Retinal pigment epithelial cell (primary cell): ENCODE measurements at places on chromosomes 3 and 15.
A peak's percentile ranks its signal among the peaks of the same experiment; 100 is the strongest.

DNA sequence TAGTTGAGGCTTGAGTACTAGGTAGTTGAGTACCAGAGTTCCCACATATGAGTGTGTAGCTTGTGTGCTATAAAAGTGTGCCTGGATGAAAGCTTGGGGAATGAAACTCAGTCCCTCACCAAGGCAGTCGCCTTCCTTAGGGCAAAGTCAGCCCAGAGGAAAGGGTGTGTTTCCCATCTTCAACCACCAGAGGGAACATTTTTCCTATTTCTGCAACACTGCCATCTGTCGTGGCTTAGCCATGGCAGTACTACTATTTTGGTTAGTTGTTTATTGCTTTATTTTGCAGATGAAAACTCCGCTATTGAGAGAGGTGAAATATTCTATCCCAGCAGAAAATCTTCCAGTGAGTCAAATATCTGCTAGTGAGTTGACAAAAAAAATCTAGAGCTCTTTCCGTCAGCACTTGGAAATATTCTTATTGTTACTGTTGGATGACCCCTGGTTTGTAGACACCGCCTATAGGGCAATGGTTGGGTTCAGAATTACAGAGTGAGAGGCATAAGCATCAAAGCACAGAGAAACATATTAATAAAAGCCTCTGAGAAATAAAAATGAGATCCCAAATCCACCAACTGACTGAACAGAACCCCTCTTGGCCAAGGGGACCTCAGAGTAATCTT is 239.9 kb downstream of the CPNE4 start:
- no peak for DNase-seq

DNA sequence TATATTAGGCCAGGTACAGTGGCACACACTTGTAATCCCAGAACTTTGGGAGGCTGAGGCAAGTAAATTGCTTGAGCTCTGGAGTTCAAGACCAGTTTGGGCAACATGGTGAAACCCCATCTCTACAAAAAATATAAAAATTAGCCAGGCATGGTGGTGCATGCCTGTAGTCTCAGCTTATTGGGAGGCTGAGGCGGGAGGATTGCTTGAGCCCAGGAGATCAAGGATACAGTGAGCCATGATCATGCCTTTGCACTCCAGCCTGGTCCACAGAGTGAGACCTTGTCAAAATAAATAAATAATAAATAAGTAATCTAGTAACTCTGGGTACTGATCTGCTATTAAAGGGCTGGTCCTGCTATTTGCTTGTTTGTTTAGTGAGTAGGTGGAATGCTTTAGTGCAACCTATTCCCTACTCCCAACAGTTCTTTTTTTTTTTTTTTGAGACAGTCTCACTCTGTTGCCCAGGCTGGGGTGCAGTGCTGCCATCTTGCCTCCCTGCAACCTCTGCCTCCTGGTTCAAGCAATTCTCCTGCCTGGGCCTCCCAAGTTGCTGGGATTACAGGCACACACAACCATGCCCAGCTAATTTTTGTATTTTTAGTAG is 9.1 kb upstream of the INO80 start:
- DNase-seq: no peak

DNA sequence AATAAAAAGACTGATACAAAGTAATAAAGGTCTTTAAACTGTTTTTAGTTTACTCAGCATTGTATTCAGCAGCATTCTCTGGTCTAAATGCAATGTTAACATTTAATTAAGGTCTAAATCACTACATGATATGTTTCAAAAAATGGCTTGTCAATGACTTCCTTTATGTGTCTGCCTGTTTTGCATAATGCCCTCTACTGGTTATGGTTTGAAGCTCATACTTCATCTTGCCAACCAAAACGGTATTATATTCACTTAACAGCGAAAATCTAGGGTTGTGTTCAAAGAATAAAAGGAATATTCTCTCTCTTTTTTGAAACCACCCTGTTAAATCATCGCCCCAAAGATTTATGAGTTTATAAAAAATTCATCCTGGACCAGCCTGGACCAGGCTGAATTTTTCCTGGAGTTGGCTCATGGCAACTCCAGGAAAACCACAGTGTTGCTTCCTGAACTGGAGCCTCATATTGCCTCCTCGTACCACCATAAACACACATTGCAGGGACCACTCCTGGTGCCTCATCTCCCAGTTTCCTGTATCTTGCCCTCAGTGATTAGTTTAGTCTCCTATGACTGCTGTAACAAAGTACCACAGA is 6.7 kb upstream of the NCEH1 start:
- no peak for DNase-seq

DNA sequence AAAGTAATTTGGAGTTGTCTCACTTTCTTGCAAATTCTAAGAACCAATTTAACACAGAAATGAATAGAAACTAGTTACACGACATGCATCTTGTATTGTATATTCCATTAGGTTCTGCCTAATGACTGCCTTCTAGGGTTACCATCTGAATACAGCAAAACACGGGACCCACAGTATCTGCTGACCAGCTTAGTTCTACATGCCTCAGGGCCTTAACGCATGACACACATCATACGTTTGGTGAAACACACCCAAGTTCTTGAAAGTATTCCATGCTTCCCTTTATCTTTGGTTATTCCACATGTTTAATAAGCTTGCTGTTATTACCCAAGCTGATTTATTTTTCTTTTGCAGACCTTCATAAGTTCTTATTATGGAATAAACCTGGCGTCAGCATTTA is 27.9 kb downstream of the APH1B start:
- no peak for DNase-seq

DNA sequence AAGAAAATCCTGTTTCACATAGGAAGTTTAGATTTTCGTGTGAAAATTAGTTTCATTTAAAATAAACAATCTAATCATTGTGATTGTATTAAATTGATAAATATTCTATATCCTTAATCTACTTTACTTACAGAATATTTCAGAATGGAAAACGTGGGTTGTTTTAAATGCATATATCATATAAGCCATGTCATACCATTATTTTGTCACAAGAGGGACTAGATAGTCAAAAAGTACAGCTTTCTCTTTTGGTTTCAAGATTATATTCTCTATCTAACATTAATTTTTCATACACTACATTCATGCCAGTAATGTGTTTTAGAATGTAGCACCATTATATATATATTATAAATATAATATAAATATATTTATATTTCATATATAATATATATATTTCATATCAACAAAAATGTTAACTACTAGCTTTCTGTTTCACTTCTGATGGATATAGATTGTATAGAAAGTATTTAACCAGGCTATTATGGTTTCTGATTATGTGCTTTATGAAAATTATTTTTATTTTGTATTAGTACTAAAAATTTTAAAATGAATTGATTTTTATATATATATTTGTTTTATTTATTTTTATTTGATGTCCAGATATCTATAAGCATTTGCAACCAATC is 45.3 kb downstream of the OSTN start:
- DNase-seq: no peak

GRCh38 chr3:167031364-167032049 is 348.6 kb downstream of the ZBBX start:
- DNase-seq: no peak

GRCh38 chr3:144173491-144173890 is 201.9 kb downstream of the DIPK2A start:
- DNase-seq: no peak

GRCh38 chr3:171190668-171191067 is 164.1 kb upstream of the SLC2A2 start:
- DNase-seq: peak; percentile 34

DNA sequence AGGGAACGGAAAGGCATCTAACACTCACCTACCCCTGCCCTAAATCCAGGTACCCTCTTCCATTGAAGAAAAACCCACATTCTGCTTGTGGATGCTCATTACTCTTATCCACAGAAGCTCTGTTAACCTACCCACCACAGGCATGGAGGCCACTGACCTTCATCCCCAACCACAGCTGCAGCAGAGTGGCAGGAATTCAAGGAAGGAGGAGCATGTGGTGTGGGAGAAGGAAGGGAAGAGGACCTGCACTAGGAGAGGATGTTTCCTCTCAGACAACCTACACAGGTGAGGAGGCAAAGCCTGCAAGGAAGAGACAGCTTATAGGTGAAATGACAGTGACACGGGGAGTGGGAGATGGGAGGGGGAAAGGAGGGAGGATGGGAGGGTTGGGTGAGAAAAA is 192.5 kb upstream of the TSC22D2 start:
- DNase-seq: no peak

DNA sequence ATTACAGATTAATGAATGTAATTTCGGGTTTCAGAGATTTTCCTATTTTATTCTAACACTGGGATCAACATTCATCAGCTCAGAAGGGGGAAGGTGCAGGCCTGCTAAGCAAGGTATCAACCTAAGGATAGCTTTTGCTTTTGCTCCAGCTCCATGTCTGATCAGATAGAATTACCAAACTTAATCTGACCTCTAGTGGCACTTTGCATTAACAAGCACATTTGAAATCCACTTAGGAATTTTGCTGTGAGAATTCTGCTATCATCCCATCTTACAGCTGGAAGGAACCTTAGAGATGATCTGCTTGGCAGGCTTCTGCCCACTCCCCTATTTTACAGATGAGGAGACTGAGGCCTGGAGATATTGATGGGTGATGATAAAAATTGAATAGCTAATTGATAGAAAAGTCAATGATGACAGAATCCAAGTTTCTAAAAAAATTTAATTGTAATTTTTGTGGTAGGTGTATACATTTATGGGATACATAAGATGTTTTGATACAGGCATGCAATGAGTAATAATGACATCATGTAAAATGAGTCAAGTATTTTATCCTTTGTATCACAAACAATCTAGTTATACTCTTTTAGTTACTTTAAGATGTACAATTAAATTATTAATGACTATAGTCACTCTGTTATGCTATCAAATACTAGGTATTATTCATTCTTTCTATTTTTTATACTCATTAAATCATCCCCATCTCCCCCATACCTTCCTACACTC is 209.2 kb upstream of the ZPLD1 start:
- DNase-seq: no peak

DNA sequence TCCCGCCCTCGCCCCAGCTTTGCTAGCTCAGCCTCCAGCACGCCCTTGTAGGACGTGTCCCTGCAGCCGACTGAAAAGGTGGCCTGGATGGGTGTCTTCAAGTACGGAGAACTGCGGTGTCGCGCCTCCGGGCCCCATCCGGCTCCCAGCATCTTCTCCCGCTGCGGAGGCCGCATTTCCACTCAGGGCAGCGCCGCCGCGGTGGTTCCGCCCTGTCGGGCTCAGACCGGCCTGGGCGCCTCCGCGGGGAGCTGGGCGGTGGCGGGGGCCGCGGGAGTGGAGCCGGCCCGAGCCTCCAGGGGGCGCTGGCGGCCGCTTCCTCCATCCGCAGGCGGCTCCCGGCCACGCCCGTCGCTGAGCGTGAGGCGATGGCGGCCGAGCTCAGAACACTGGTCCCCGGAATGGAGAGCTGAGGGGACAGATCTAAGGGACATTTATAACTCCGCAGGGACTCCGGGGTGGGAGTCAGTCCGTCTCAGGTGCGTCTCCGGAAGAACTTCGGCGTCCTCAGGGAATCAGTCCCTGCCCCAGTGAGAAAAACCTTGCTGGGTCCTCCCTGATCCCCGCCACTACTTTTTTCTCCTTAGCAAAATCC is 13.6 kb upstream of the SMCO1 start:
- no peak for DNase-seq

- no peak for DNase-seq
Observed at GRCh38 chr15:57635300-57635909, 43.7 kb downstream of the MYZAP start.

DNA sequence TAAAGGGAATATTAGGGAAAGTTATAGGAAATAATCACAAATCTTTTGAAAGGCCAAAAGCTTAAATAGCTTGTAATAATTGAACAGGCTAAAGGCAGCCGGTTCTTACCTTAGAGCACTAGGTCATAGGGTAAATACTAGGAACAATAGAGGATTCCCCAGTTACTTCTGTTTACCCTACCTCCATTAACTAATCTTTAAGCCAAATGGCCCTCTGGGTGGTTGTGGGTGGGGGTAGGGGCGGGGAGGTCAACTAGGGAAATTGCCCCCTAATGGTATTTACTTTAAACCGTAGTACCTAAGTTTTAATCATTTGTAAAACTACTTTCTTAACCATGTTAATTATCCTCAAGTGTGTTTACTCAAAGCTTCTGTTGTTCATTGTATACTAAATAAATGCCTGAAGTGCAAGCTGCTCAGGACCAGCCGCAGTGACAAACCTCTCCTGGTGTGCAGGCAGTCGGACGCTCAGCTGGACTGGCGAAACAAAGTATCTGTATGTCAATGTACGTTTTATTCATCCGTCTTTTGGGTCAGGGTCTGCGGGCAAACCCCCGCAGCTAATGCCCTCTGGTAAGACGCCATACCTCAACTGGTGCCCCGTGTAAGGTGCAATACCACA is 18.9 kb downstream of the MAGEL2 start:
- DNase-seq: no peak

DNA sequence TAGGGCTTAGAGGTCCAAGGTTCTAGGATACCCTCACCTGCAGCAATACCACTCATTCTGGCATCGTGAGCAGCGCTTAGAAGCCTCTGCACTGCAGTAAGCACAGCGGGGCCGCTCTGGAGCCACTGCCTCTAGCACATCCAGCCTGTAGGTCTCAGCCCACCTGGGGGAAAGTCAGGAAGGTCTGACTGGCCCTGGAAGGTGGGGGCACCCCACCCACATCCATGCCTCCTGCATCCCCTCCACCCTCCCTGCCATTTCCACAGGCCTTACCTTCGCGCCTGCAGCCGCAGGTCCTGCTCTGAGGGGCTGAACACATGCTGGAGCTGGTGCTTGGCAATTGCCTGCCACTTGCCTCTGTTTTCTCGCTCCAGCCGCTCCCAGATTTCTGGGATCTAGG is 901 bp upstream of the RASSF1 start:
- no peak for DNase-seq

GRCh38 chr3:55156851-55157650 is 229.2 kb upstream of the LRTM1 start:
- no peak for DNase-seq

DNA sequence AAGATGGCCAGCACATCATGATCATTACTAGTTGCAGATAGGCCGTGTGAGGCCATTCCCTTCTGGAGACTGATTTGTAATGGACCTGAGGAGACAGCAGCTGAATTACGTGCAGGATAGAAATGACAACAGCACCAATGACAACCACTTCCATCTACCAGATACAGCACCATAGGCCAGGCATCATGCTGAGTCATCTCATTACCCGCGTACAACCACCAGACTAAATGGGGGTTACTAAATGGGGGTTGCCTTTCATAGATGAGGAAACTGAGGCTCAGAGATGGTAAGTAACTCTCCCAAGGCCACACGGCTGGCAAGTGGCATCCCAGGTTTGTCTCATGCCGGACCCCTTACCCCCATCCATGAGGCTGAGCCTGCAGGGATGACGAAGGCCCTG is 32.8 kb upstream of the FAM107A start:
- no peak for DNase-seq
